Mesangial cell (primary cell): ENCODE measurements at places on chromosomes 2 and 18. TPM values are rescaled to one million over a fixed set of nuclear protein-coding genes. Genes with fewer than 3 reads are reported as not detected.

The SCYGR2 gene
- not detected in 2 replicates for total RNA-seq

The FHOD3 gene
- 28.7 and 55.8 TPM in 2 replicates for total RNA-seq

The ARHGEF4 gene
- 1.1 and 4.4 TPM in 2 replicates for total RNA-seq

The LONRF2 gene
- total RNA-seq = 0.49 and 1.9 TPM in 2 replicates

The KLHL30 gene
- 0.16 and 5.5 TPM in 2 replicates for total RNA-seq

The CIB4 gene
- not detected in 2 replicates for total RNA-seq
